CD14-positive monocyte (primary cell): ENCODE measurements at places on chromosomes 16 and 17.

- DNase-seq, result peak; percentile 29
Observed at GRCh38 chr17:42937712-42938596, 26.3 kb downstream of the AARSD1 start.

GRCh38 chr17:60888812-60889709 lies 211.4 kb downstream of the BCAS3 start:
- no peak for DNase-seq

DNA sequence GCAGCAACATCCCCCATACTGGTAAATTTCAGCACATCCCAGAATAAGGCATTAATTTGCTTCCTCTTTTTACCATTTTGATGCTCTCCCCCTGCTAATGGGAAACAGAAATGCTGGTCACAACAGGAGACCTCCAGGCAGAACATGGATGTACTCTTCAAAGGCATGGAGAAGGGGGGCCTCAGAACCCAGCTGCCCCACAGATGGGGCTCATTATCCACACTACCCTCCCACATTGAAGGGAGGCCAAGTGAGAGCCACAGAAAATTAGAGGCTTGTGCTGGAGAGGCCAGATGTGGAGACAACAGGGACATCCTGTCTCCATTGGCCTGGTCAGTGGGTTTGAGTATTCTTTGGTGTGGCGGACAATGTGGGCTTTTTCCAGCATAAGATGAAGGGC lies 150.1 kb upstream of the CDH11 start:
- DNase-seq, result no peak

GRCh38 chr17:33667052-33667509 lies 374.0 kb upstream of the ASIC2 start:
- DNase-seq, result no peak

DNA sequence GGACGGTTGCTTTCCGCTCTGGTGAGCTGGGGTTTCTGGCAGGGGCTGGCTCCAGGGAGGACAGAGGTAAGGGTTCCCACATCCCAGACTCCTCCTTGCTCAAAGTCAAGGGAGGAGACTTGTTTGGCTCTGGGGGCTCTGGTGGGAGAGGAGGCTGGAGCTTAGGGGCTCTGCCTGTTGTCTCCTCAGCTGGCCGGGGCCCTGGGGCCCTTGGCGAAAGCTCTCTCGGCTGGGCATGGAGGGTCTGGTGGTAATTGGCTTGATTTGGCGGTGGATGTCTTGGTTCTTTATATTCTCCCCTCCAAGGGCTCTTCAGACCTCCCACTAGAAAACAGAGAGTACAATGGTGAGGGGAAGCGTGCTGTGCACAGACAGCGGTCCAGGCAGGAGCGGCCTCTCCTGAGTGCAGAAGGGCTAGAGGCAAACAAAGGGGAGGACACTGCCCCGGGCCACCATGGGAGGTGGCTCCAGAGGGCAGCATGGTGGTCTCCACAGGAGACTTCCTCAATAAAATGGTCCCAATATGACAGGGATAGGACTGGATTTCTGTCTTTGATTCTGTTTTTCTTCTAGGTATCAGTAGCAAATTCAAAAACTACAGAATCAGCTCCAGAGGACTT lies 5.7 kb upstream of the SPATA32 start:
- no peak for DNase-seq

- no peak for DNase-seq
Observed at GRCh38 chr16:79536958-79537357, 63.6 kb downstream of the MAF start.

DNA sequence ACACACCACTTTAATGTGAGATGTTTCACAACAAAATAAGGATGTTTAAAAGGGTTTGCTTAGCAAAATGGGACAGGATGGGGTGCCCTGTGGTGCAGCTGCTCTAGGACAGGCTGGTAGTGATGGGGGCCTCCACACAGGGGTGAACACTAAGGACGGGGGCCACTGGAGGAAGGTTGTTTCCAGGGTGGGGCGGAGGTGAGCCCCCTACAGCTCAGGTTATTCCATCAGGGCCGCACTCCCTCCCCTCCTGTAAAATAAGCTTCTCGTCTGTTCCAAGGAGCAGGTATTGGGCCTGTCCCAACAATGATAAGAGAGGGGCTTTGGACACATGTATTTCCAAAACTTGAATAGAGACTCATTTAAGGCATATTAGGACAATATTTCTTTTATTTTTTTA lies 1.9 kb upstream of the HEXD start:
- DNase-seq, result no peak

GRCh38 chr16:24685539-24686432 lies 43.7 kb upstream of the TNRC6A start:
- no peak for DNase-seq
